ENCODE measurements at places on chromosomes 1 and 21.

DNA sequence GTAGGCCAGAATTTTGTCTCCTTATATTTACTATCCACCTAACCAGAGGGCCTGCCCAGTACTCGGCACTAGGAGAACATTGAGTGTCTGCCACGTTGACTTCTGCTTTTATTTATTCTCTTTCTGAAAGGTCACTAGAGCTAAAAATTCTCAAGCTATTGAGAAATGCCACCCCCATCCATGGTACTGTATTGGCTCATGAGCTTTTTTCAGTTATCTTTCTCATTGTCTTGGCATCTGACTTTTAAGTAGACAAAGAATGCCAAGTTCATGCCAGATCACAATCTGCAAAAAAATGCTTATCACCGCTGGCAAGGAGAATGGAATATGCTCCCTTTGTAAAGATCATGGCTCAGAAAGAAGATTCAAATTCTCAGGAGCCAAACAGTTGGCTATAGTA, 49.8 kb upstream of the MROH9 start:
- DNase-seq, result no peak

DNA sequence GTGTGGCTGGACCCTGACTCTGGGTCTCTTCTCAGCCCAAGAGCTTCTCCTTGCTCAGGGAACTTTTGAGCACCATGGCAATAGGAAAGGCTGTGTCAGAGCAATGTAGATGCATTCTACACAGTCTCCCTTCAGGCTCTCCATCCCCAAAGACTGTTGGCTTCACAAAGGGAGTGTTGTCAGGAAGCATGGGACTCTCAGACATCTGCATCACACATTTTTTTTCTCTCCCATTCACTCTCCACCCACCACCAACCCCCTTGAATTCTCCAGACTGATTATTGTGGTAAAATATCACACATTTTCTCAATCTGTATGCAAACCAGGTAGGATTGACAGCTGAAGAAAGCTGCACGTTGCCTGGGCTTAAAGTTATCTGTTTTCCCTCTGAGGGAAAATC, 105.4 kb upstream of the WARS2 start:
- DNase-seq, result no peak

GRCh38 chr1:8211251-8211882, 106.5 kb upstream of the SLC45A1 start:
- no peak for DNase-seq

- DNase-seq, result no peak
These were observed 2.2 kb upstream of the BCL9 start for GRCh38 chr1:147539122-147539575.

GRCh38 chr1:98102345-98103030, 181.7 kb upstream of the DPYD start:
- DNase-seq, result no peak

- DNase-seq, result peak; percentile 63
These were observed 117.5 kb downstream of the TOMM20 start for GRCh38 chr1:235011064-235011598.

DNA sequence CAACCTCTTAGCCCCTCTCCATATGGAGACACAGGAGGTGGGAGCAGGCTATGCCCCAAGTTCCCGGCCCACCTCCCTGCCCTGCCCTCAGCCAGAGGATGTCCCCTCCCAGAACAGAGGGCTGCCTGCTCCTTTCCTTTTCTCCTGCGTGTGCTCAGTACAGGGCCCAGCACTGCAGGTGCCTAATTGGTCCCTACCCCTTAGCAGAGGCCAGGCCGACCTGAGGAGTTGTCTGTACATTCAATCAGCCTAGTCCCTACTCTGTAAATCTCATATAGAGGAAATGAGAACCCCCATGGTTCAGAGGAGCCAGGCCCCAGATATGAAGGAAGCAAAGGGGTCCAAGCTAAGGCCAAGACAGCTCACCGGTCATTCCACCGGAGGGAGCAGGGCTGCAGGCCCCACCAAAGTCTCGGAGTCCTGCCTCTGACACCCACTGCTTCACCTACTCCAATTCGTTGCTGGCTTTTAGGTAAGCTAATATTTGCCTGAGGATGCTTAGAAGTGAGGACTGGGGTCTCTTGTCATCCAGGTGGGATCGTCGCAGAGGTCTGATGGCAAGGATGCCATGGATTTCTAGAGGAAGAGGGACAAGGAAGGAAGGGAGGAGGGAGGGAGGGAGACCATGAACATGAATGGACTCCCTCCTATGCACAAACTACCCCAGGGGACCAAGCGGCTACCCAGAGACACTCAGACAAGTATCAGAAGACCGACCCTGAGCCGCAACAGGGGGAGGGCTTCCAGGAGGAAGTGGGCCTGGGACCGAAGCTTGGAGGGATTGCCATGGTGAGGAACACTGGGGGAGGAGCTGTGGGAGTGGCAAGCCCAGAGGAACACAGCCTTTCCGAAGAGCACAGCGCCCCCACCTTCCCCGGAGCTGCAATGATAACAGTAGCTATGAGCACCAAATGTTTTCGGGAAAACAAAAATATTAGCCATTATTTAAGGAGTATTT, 30.4 kb upstream of the FOXO6 start:
- DNase-seq, result no peak

DNA sequence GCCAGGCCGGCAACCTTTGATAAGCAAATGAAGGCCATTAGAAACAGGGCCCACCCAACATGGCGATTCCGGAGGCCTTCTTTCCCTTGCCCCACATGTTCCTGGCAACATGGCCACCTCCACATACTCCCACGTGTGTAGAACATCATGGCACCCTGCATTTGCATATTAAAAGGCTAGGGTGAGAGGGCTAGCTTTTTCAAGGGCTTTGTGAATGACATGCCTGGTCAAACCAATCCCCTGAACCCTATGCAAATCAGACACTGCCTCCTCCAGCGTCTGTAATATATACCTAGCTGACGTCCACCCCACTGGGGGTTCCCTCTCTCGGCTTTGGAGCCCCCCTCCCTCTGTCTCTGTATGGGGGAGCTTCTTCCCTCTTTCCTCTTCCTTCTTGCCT, 1.6 kb downstream of the ADCY10 start:
- DNase-seq, result no peak

GRCh38 chr1:29985606-29985945, 737.8 kb downstream of the MATN1 start:
- no peak for DNase-seq

DNA sequence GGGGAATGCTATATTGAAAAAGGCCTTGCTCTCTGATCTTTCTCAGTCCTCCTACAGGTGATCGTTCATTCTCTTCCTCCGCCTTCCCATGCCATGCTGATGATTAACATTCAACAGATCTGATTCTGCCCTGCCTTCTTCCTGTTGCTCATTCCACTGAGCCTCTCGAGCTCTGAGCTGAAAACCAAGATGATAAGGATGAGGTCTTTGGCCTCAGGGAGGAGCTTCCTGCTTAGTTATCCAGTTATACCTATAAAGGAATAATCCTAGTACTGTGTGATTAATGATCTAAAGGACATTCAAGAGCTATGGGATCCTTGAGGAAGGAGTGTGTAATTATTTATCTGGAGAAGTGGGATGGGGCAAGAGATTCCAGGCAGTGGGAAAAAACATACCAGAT, 25.2 kb upstream of the MAP3K7CL start:
- no peak for DNase-seq

DNA sequence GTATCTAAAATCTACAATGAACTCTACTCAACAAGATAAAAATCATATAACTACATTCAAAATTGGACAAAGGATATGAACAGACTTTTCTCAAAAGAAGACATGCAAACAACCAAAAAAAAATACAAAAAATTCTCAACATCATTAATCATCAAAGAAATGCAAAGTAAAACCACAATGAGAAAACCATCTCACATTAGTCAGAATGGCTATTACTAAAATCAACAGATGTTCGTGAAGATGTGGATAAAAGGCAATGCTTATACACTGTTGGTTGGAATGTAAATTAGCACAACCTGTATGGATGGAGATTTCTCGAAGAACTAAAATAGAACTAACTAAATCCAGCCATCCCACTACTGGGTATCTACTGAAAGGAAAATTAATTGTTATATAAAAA, 1080.8 kb downstream of the AMY1C start:
- DNase-seq, result no peak

DNA sequence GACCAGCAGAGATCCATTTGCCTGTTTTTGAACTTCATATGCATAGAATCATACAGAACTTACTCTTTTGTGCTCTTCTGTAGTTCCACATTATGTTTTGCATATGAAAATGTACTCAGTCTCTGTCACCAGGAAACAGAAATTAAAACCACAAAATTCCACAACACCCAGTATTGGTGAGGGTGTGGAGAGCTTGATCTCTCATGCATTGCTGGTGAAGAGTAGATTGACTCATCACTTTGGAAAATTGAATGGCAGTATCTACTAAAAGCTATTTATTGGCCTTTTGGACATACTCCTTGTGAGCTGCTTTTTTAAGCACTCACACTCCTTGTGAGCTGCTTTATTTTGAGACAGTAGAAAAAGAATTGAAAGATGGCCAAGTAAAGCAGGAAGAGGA, 43.3 kb downstream of the VTCN1 start:
- no peak for DNase-seq

- DNase-seq, result no peak
These were observed 78.9 kb upstream of the JAK1 start for GRCh38 chr1:65045022-65045817.

DNA sequence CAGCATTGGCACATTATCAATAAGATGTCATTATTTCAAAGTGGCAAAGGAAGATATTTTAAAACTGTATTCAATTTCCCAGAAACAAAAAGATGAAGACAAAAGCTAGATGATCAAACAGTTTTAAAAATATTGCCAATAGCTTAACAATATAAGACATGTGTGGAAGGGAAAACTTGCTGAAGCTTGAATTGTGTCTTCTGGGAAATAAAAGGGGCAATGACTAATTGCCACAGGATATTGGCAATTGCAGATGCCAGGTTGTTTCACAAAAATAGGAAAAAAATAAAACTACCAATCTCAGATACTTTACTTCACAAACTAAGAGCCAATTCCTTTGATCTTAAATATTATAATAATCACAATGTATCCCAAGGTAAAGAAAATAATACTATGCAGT, 679.8 kb upstream of the ADAMTS5 start:
- no peak for DNase-seq

- no peak for DNase-seq
These were observed 161.5 kb downstream of the TOMM20 start for GRCh38 chr1:234967121-234967520.
